ENCODE measurements at places on chromosomes 2 and 18. TPM values are rescaled to one million over a fixed set of nuclear protein-coding genes. Genes with fewer than 3 reads are reported as not detected.

DNA sequence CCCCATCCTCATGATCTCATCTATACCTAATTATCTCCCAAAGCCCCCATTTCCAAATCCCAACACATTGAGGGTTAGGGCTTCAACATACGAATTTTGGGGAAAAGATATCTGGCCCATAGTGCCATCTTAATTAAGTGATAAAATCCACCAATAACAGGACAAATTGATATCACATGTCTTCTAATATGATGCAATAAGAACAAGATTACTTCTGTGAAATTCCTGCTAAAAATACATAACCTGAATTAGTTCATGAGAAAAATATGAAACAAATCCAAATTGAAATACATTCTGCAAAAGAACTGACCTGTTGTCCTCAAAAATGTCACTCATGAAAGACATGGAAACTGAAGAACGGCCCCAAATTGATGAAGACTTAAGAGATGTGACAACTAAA lies 28.8 kb downstream of the FOXI3 start:
- no peak overlapping the region for H3K4me3 ChIP-seq
- no peak for DNase-seq
- H3K36me3 ChIP-seq = no peaks in the 10 kb centered on the region
- H3K27ac ChIP-seq = no peak overlapping the region

DNA sequence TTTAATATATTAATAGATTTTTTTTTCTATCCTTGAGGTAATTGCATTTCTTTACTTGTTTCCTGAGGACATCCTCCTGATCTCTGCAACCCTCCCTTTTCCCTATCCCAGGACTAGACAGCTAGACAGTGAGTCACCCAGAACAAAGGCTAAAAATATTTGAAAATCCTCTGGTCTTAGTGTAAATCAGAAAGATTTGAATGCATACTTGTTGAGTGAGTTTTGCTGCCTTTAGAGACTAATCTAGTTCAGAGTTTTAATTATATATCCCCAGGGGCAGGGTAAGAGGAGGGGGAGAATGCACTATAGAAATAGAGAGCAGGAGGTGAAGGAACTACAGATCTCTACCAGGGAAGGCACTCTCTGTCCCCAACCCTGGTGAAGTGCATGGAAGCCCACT lies 202.3 kb upstream of the TCF4 start:
- H3K36me3 ChIP-seq = no peaks in the 10 kb centered on the region
- no peaks in the 10 kb centered on the region for H3K4me1 ChIP-seq
- no peak overlapping the region for H3K4me3 ChIP-seq
- DNase-seq = no peak
- peaks cover 11% of the 10 kb centered on the region for H3K27me3 ChIP-seq
- H3K27ac ChIP-seq = no peak overlapping the region

DNA sequence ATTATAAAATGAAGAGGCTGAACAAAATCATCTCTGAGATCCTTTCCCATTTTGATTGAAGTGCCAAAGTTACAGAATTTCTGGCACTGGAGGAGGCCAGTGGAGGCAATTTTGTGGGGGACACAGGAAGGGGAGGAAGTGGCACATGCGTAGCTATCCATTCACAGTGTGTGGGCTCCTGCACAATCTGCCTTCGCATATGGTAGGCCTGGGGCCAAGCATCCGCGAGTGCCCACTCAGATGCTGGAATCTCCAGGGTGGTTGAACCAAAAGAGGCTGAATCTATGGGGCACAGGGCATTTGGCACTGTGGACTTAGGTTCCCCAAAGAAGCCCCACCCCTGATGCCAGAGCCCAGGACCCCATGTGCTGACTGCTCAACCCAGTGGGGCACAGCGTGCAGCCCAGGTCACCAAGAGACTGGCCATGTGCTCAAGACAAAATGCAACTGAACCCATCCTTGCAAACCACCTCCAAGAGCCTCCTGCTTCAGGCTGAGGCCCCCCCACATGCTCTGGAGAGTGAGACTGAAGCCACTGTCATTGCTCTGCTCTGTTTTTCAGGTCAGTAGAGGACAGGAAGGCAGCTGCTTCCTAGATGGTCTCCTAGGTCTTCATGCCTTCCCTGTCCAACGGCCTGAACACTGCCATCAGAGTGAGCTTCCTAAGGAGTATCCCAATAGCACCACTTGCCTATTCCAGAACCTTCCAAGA lies 28.5 kb downstream of the ST8SIA5 start:
- no peaks in the 10 kb centered on the region for H3K4me1 ChIP-seq
- no peaks in the 10 kb centered on the region for H3K27me3 ChIP-seq
- no peak for DNase-seq
- H3K4me3 ChIP-seq = no peak overlapping the region

GRCh38 chr2:205539603-205540002 lies 142.7 kb upstream of the NRP2 start:
- no peaks in the 10 kb centered on the region for H3K27me3 ChIP-seq
- no peak for DNase-seq
- peaks cover 7% of the 10 kb centered on the region for H3K4me1 ChIP-seq
- H3K36me3 ChIP-seq = no peaks in the 10 kb centered on the region
- H3K27ac ChIP-seq = no peak overlapping the region

The DTNA gene
- total RNA-seq = 34.0 TPM

GRCh38 chr18:3520230-3521085 lies 70.5 kb downstream of the TGIF1 start:
- DNase-seq = no peak
- no peak overlapping the region for H3K4me3 ChIP-seq
- peaks cover 8% of the 10 kb centered on the region for H3K4me1 ChIP-seq
- no peaks in the 10 kb centered on the region for H3K27me3 ChIP-seq
- H3K27ac ChIP-seq = peak overlapping the region; percentile 65
- H3K36me3 ChIP-seq = peaks cover 3% of the 10 kb centered on the region

GRCh38 chr18:59639136-59639535 lies 58.1 kb downstream of the CCBE1 start:
- DNase-seq = no peak
- no peak overlapping the region for H3K4me3 ChIP-seq
- H3K4me1 ChIP-seq = no peaks in the 10 kb centered on the region
- peaks cover 16% of the 10 kb centered on the region for H3K27me3 ChIP-seq
- H3K36me3 ChIP-seq = no peaks in the 10 kb centered on the region

- H3K27me3 ChIP-seq = no peaks in the 10 kb centered on the region
- H3K4me1 ChIP-seq = peaks cover 15% of the 10 kb centered on the region
- H3K27ac ChIP-seq = no peak overlapping the region
Measured at GRCh38 chr18:8176554-8176953, 432.7 kb upstream of the RAB12 start.

DNA sequence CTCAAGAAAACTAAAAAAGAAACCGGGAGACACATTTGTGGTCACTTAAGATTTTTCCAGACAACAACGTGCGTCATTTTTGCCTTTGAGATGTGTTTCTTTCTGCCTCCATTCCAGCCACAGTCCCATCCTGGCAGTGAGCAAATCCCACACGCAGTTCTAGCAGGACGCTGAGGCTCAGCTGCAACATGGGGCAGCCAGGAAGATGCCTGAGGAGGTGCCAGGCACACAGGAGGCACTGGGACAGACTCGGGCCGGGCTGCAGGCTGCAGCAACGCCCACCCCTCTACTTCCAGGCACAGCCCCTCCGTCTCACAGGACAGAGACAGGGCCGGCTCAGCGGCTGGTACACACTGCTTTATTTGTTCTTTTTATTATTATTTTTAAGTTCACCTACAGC lies 13.1 kb downstream of the KLF11 start:
- H3K36me3 ChIP-seq = no peaks in the 10 kb centered on the region
- no peak for DNase-seq
- no peak overlapping the region for H3K27ac ChIP-seq

The NOL4 gene
- total RNA-seq = 5.7 TPM

DNA sequence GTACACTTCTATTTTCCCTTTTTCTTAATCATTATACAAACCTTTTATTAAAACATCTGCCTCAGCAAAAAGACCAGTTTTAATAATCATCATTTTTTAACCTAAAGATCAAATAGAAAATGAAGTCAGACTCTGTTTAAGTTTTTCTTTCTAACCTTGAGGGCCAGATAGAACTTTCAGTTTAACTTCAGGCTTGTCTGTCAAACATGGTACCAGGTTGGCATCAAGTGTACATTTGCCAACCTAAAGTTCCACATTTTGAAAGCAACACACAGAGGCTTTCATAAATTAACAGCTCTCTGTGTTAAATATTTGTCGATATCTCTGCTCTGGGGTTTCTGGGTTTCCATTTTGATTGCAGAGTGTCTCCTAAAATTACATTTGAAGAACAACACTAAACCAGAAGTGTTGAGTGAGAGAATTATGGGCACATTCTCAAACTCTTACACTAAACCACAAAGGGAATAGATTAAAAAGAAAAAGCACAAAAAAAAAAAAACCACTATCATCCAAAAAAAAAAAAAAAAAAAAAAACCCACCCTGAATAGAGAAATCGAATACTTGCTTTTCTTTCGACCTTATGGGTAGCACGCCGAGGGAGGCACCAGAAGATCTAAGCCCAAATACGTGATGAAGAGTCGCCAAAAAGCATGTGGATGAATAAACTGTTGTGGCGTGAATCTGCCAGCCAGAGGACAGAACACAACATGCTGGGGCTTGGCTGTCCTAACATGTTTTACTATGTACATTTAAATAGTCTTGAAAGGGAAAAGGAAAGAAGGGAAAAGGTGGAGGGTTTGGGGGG lies 166.2 kb downstream of the TCF4 start:
- DNase-seq = no peak
- H3K27me3 ChIP-seq = no peaks in the 10 kb centered on the region
- H3K27ac ChIP-seq = no peak overlapping the region
- H3K36me3 ChIP-seq = no peaks in the 10 kb centered on the region

DNA sequence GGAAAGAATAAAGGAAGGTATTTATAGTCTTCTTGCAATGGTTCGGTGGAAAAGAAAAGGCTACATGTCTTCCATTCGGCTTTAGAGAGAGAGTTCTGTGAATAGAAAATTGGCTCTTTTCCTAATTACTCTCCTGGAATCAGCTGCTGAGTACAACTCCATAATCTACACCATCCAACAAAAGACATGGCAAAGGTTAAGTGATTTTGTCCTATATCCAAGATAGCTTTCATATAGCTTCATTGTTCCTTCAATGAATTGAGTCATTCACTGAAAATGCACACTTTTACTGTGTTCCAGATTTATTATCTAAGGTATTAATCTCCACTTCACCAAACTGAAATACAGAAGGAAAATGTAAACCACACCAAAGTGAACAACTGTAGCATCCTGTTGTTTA lies 514.5 kb downstream of the LRRTM4 start:
- no peak overlapping the region for H3K4me3 ChIP-seq
- peak overlapping the region; percentile 34 for H3K27ac ChIP-seq
- H3K4me1 ChIP-seq = peaks cover 7% of the 10 kb centered on the region
- H3K36me3 ChIP-seq = no peaks in the 10 kb centered on the region
- no peaks in the 10 kb centered on the region for H3K27me3 ChIP-seq

- peaks cover 12% of the 10 kb centered on the region for H3K36me3 ChIP-seq
- no peak overlapping the region for H3K4me3 ChIP-seq
- no peak for DNase-seq
- H3K27me3 ChIP-seq = no peaks in the 10 kb centered on the region
- H3K4me1 ChIP-seq = no peaks in the 10 kb centered on the region
- H3K27ac ChIP-seq = no peak overlapping the region
Measured at GRCh38 chr2:102773149-102773705, 11.4 kb downstream of the TMEM182 start.

- H3K4me1 ChIP-seq = peaks cover 6% of the 10 kb centered on the region
- H3K27ac ChIP-seq = peak overlapping the region; percentile 46
- no peak overlapping the region for H3K4me3 ChIP-seq
Measured at GRCh38 chr2:71379086-71379485, 47.5 kb downstream of the ZNF638 start.

The RBM44 gene
- 0.81 TPM for total RNA-seq

GRCh38 chr2:45910473-45911060 lies 259.1 kb downstream of the PRKCE start:
- peaks cover 38% of the 10 kb centered on the region for H3K27me3 ChIP-seq
- H3K4me1 ChIP-seq = peaks cover 14% of the 10 kb centered on the region
- no peak overlapping the region for H3K4me3 ChIP-seq
- no peak overlapping the region for H3K27ac ChIP-seq
- no peak for DNase-seq

DNA sequence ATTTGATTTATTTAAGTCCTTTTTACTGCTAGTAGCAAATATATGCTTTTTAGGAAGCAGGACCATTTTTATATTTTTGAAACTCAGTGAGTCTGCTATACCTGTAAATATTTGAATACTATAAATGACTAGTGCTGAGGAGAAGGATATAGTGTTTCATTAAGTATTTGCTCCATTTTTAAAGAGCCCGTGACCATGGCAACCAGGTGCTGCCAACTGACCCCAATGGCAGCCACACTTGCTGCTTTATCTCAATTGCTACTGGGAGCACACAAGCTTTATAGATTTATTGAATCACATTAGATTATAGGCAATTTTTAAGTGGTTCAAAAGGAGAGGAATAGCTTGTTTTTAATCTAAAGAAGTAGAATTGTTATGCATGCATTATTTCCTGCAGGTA lies 142.0 kb downstream of the SCG2 start:
- H3K36me3 ChIP-seq = no peaks in the 10 kb centered on the region
- DNase-seq = no peak
- H3K27ac ChIP-seq = no peak overlapping the region
- peaks cover 5% of the 10 kb centered on the region for H3K4me1 ChIP-seq

The LBX2 gene
- 9.3 TPM for total RNA-seq

DNA sequence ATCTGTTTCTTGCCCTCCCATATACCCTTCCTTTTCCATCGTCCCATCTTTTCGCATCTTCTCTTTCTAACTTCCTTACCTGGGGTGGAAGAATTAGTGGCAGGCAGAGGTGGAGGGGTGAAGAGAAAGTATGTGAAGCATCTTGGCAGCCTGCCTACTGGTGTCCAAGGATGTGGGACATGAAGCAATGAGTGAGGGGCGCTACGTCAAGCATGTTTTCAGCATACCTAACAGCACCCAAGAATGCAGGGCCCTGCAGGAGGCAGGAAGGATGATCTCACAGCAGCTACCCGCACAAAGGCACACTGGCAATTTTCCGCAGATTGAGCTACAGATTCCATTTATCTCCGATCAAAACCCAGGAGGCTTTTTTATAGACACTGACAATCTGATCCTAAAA lies 42.2 kb downstream of the METTL4 start:
- H3K4me1 ChIP-seq = peaks cover 8% of the 10 kb centered on the region
- no peak overlapping the region for H3K27ac ChIP-seq
- peaks cover 16% of the 10 kb centered on the region for H3K36me3 ChIP-seq
- no peak overlapping the region for H3K4me3 ChIP-seq
- H3K27me3 ChIP-seq = peaks cover 22% of the 10 kb centered on the region

- H3K27ac ChIP-seq = no peak overlapping the region
- H3K4me1 ChIP-seq = no peaks in the 10 kb centered on the region
- no peaks in the 10 kb centered on the region for H3K36me3 ChIP-seq
- peaks cover 7% of the 10 kb centered on the region for H3K27me3 ChIP-seq
- no peak for DNase-seq
Measured at GRCh38 chr18:35508746-35509338, 11.1 kb upstream of the INO80C start.
